Karpas-422 (cell line): ENCODE measurements at places on chromosomes 11 and 22.

- DNase-seq: peak; percentile 71
These were observed 139.1 kb upstream of the BDNF start for GRCh38 chr11:27839226-27839913.

GRCh38 chr22:36743011-36743410, 32.9 kb downstream of the IFT27 start:
- no peak for DNase-seq

GRCh38 chr11:50178737-50179136, 146.1 kb downstream of the OR4C45 start:
- DNase-seq: no peak

DNA sequence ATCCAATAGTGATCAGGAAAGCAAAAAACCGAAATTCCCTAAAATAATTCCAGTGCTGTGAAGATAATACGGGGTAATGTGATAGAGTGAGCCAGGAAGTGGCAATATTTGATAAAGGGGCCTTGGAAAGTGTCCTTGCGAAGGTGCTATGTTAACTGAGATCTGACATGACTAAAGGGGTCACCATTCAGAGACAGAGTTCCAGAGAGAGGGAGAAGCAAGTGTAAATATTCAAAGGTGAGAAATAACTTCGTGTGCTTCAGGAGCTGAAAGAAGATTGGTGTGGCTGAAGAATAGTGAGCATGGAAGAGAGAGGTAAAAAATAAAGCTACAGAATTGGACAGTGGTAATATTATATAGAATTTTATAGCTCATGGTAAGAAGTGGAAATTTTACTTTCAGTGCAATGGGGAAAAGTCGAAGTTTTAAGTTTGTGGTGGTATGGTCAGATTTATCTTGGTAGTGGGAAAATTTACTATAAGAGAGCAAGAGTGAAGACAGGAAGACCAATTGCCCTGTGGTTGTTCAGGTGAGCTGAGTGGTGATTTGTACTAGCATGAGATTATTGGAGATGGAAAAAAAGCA, 164.5 kb downstream of the JRKL start:
- no peak for DNase-seq

DNA sequence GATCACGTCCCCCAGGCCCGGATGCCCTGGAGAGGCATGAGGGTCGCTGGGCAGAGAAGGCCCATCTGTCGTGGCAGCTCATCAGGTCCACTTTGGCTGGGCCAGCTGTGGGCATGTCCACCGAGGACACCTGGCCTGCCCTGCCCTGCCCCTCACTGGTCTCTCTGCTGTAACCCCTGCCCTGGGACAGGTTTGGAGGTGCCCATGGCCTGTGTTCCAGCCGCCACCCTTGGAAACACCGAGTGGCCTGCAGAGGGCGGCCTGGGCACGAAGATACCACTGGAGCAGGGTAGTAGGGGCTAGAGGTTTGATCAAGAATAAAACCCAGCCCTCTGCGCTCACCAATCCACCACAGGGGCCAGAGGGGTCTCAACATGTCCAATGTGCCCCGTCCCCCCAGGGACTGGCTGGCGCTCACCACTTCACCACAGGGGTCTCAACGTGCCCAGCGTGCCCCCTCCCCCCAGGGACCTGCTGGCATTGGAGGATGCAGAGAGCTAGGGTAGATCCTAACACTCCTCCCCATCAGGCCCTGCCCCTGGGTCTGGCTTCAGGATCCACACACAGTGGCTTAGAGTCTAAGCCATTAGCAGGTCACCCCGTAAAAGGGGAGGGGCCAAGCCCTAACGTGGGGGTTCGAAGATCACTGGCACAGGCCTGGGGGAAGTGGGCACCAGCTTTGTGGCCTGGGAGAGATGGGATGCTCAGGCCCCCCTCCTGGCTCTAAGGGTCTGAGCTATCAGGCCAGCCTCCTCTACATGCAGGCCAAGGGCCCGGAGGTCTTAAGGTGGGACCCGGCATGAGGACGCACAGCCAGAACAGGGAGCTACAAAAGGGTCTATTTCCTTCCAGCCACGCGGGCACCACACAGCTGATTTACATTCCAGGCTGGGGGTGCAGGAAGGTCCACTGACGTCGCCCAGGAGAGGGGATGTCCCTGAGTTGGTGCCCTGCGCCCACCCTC, 1.3 kb upstream of the HDAC10 start:
- peak; percentile 87 for DNase-seq

- no peak for DNase-seq
These were observed 137.3 kb upstream of the KIRREL3 start for GRCh38 chr11:127137771-127138280.

GRCh38 chr11:123570939-123571580, 83.4 kb downstream of the SCN3B start:
- DNase-seq: no peak

DNA sequence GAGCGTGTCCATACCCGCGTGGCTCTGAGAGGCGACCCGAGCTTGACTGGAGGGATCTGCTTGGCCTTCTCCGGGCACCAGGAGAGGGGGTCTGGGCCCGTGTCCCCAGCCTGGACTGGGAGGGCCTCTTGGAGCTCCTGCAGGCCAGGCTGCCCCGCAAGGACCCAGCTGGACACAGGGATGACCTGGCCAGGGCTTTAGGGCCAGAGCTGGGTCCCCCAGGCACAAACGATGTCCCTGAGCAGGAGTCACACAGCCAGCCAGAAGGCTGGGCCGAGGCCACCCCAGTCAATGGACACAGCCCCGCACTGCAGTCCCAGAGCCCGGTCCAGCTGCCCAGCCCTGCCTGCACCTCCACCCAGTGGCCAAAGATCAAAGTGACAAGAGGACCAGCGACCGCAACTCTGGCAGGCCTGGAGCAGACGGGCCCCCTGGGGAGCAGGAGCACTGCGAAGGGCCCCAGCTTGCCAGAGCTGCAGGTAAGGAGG, 38.2 kb downstream of the TRIOBP start:
- DNase-seq: no peak

- DNase-seq: no peak
These were observed 192.3 kb upstream of the C11orf87 start for GRCh38 chr11:109229682-109230081.

DNA sequence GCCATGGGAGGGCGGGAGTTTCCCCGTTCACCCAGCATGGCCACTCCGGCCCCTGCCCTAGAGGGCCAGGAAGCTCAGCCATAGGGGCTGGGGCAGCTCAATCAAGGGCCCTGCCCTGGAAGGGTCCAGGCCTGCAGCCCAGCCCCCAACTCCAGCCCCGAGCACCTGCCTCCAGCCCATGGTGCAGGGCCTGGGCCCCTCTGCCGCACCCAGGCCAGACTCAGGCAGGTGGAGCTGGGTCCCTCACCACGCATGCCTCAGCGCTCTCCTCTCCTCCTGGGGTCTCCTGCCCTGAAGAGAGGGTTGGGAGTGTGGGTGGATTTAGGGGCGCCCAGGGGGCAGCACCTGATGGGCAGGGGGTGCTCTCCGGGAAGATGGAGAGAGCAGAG, 13.1 kb downstream of the MLC1 start:
- DNase-seq: no peak

DNA sequence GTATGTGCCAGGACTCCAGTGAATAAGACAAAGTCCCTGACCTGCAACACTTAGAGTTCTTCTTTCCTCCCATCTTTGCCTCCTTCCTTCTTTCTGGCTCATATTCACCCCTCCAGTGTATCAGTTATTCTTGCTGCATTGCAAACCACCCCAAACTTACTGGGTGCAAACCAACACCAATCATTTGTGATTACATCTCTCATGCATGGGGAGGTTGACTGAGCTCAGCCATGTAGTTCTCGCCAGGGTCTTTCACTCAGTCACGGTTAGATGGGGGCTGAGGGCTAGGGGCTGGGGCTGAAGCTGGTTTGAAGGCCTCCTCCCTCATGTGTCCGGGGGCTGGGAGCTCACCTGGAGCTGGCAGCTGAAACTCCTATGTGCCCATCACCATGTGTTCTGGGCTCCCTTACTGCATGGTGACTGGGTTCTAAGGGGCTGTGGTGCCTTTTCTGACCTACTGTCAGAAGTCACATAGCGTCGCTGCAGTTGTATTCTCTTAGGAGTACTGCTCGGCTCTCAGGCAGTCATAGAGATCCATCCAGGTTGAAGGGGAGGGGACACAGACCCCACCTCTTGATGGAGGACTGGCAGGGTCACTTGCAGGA, 35.0 kb upstream of the CACNG2 start:
- no peak for DNase-seq

- no peak for DNase-seq
These were observed 33.0 kb downstream of the GAS2 start for GRCh38 chr11:22699388-22699787.

GRCh38 chr11:117159892-117160291, 15.8 kb downstream of the PAFAH1B2 start:
- DNase-seq: no peak

GRCh38 chr11:65559535-65559934, 1.4 kb upstream of the LTBP3 start:
- no peak for DNase-seq

DNA sequence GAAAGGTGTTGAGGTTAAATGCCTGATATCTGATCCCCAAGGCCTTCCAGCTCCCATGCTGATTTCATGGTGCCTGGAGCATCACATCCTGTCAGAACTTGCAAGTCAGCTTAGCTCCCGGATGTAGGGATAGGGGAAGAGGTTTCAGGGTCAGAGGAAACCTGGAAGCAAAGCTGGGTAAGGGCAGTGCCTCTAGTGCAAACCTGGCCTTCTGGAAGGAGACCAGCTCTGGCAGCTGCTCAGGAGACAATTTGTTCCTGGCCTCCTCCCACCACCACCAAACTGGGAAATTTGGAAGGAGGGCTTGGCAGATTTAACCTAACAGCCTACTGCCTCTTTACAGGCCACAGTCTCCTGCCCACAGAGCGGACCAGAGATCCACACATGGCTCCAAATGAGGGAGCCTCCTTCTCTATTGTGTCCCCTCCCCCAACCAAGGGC, 9.2 kb upstream of the TSKU start:
- DNase-seq: no peak
